ENCODE measurements at places on chromosomes 3 and 15.

DNA sequence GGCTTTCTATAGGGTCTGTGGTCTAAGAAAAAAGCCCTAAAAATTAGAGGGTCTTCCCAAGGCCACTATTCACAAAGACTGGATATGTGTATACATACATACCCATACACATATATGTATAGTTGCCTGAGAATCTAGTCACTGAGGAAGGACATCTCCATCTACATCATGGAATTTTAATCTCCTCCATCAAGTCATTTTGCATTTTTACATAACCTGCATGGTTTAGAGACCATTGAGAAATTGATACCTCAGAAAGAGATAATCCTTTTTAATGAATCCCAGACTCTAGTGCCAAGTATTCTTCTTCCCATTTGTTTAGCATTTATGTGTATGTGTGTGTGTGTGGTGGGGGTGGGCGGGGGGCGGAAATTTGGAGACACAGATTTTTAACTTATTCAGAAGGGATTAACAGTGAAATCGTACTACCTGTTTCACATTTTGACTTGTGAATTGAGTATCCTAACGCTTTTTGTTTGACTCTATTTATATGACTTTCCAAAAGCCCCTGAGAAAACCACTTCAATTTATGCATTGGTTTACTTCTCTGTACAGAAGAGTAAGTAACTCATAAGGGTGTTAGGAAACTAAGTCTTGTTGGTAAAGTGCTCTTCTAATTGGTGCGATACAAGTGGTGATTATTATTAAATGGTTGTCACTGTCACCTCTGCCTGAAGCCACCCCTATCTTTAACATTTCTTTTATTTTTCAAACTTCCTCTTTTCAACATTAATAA lies 166.9 kb downstream of the MEIS2 start:
- no peak for DNase-seq

DNA sequence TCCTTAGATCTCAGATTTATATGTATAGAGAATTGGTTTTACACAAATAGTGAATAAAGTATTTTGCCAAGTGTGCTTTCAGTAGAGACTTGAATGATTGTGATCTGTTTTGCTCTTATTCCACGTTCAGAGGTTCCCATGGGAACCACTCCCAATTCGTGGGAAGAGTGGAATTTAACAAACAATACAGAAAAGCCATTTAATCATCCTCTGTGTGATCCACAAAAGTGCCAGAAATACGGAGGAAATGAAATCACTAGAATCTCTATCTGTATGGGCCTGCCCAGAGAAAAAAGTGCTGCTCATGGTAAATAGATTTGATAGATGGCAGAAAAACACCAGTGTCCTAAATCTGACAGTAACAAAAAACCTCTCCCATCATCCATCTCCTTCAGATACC lies 56.0 kb downstream of the CNTN4 start:
- no peak for DNase-seq

DNA sequence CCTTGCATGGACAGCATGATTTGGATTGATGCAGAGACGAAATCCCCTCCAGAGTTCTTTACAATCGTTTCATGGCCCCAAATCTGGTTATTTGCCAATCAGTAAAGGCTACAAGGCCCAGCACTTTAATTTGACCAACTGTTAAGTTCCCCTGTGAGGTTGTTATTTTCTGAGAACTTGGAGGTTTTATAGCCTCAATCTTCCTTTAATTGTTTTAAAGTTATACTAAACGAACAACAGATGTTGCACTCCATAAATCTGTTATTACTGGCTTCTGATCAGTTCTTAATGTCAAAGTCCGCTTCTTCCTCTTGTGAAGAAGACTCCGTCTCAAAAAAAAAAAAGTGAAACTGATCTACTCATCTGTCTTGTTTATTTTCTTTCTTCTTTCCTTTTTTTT lies 30.8 kb downstream of the LARP6 start:
- DNase-seq: no peak

- no peak for DNase-seq
Observed at GRCh38 chr15:91238644-91239425, 138.8 kb downstream of the SV2B start.

DNA sequence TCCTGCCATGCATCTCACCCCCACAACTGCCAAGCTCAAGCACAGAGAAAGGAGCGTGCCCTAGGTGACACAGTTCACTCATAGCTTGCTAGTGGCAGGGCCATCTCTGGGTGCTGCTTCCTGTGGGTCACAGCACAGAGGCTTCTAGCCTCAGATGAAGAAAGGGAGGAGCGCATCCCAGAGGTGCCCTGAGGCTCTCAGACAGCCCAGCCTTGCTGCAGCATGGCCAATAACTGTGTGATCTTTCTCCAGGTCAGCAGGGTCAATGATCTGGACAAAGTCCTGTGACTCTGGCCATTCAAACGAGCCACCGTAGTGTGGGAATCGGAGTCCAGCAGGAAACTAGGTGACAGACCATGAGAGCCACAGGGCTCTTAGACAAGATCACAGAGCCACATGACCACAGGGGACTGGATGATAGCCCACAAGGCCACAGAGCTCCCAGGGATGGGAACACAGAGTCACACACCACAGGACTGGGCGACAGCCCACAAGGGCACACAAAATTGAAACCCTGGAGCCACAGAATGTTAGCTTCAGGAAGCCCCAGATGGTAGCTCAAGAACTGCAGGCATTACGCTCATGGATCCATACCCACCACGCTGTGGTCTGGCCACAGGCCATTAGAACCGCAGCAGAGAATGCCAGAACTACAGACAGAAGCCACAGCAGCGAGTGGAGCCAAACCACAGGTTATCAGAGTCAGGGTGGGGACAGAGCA lies 25.9 kb upstream of the GRIP2 start:
- no peak for DNase-seq

GRCh38 chr3:187015903-187016638 lies 85.7 kb downstream of the ST6GAL1 start:
- DNase-seq: no peak

DNA sequence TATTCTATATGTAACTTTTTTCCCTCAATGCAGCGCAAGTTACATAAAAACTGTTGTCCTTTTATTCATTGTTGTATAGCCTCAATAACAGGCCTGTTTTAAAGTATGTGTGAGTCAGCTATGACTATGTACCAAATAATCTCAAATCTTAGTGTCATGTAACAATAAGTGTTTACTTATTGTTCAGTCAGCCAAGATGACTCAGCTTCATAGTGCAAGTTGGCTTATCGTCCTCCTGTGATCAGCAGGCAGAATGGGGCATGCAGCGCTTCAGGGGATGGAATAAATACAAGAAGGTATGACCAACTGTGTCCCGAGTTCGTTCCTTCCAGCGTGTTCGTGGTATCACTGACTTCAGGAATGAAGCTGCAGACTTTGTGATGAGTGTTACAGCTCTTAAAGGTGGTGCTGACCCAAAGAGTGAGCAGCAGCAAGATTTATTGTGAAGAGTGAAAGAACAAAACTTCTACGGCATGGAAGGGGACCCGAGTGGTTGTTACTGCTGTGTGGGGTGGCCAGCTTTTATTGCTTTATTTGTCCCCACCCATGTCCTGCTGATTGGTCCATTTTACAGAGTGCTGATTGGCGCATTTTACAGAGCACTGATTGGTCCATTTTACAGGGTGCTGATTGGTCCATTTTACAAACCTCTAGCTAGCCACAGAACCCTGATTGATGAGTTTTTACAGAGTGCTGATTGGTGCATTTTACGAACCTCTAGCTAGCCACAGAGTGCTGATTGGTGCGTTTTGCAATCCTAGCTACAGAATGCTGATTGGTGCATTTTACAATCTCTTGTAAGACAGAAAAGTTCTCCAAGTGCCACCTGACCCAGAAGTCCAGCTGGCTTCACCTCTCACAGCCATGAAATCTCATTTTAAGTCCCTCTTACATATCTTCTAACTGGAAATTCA lies 1016.0 kb downstream of the MCTP2 start:
- no peak for DNase-seq

DNA sequence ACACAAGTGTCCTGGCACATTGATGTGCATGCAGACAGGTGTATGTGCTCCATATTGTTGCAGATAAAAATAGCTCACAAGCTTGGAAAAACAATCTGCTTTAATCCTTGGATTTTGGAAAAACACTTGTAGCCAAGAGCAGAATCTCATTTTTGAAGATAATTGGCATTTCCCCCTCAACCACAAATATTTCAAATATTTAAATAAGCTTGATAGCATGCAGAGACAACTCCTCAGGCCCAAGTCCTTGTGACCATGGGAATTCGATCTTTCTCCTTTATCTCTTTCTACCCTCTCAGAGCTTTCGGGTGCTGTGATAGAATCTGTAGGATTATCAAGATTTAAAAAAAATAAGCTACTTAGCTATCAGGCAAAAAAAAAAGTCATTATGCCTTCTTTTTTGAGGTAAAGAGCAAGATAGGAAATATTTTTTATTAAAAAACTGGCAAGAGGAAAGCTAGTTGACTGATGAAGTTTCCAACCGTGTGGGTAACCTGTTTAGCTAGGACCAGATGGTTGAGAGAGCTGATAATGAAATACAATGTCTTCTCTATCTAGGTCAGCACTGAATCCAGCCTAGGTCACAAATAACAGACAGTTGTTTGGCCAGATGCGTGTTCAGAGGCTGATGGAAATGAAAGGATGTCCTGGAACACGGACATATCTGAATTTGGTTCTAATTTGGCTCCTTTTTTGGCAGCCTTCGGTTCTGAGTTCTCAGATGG lies 54.9 kb upstream of the SNRK start:
- no peak for DNase-seq

- no peak for DNase-seq
Observed at GRCh38 chr15:38707802-38708671, 143.4 kb upstream of the RASGRP1 start.

- no peak for DNase-seq
Observed at GRCh38 chr15:66167854-66168253, 85.7 kb downstream of the MEGF11 start.

DNA sequence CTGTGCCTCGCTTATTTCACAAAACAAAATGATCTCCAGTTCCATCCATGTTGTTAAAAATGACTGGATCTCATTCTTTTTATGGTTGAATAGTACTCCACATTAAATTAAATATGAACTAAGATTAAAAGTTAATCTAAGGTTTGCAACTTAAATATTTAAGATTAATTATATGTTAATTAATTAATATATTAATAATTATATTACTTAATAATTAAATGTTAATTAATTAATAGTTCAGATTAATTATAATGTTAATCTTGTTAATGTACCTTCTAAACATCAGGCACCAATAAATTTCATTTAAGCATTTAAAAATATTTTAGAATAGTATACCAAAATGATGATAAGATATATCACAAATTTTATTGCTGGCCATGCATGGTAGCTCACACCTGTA lies 971.9 kb downstream of the CADM2 start:
- no peak for DNase-seq

DNA sequence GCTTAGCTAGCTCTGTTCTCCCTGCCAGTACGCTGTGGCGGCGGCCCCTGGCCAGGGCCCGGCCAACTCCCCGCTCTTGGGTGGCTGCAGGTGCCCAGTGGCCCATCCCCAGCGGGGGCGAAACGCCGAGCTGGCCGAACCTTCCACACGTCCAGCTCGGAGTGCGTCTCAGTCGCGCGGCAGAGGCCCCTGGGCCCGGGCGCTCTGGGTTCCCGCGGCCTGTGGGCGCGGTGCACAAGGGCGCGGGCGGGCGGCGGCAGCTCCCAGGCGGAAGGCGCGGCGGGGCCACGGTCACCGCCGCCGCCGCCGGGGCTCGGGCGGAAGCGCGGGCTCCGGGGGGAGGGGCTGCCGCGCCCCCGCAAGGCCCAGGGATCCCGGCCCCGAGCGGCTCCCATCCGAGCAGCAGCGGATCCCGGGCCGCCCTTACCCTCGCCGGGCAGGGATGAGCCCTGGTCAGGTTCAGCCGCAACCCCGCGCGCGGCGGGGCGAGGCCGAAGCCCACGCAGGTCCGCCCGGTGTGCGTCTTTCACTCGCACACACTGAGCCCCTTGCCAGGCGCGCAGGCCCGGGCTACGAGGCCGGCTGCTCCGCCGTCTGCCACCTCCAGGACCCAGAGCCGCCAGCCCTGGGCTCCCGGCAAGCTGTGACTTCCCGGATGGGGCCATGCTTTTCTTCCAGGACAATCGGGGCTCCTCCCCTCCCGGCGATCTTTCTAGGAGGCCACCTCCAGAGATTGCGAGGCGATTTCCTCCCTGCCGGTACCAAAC lies 54.2 kb downstream of the CCDC54 start:
- DNase-seq: no peak

- DNase-seq: no peak
Observed at GRCh38 chr3:186782542-186783057, 777 bp upstream of the EIF4A2 start.

GRCh38 chr15:48802257-48802656 lies 8.6 kb downstream of the CEP152 start:
- no peak for DNase-seq

DNA sequence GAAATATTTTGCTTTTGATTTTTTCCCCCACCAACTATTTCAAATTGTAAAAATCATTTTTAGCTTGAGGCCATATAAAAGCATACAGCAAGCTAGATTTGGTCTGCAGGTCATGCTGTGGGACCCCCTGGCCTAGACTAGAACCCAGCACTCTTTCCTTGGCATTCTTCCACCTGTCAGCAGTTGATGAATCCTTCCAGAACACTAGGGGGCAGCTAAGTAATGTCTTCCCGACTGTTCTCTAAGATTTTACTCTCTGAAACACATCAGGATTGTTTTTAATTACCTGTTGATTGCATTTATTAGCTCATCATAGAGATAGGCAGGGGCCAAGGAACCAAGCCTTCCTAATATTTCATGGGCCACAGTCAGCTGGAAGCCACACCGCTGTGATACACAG lies 174.5 kb downstream of the CACNA1D start:
- no peak for DNase-seq

GRCh38 chr15:31101262-31102038 lies at the start of gene TRPM1:
TSS of gene TRPM1 (minus strand) at chr15:31101725. CDS start at chr15:31081355, 20,370 bp downstream.
- no peak for DNase-seq

- DNase-seq: no peak
Observed at GRCh38 chr3:34683851-34684250, 885.4 kb downstream of the PDCD6IP start.

GRCh38 chr3:186815435-186815834 lies 9.2 kb upstream of the RFC4 start:
- DNase-seq: no peak

GRCh38 chr3:155426524-155427230 lies 133.2 kb upstream of the STRIT1 start:
- no peak for DNase-seq

- no peak for DNase-seq
Observed at GRCh38 chr15:41013691-41014414, 60.6 kb downstream of the CHAC1 start.

DNA sequence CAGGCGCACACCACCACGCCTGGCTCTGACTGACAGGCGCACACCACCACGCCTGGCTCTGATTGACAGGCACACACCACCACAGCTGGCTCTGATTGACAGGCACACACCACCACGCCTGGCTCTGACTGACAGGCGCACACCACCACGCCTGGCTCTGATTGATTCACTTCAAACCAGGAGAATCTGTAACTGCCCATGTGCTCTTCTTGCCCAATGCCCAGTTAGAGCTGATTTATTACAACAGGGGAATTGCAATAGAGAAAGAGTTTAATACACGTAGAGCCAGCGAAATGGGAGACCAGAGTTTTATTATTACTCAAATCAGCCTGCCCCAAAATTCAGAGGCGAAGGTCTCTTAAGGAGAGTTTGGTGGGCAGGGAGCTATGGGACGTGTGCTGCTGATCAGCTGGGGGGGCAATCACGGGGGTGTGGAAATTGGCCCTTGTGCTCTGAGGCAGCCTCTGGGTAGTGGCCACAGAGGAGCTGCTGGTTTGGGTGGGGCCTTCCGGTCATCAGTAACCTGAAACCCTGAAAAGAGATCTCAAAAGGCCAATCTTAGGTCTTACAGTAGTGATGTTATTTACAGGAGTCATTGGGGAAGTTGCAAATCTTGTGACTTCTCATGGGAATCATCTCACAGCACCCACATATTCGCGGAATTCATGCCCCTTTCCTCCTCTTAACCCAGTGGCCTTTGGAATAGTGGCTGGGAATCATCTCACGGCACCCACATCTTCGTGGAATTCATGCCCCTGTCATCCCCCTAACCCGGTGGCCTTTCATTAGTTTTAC lies 63.8 kb upstream of the TFRC start:
- no peak for DNase-seq

Measured in stimulated activated CD4-positive, alpha-beta T cell treated with anti-CD3 and anti-CD28 coated beads, Interleukin-2, amount 100 ng/mL, for 4 hours (primary cell).